ENCODE measurements at places on chromosomes 2 and 18.

GRCh38 chr2:10075571-10076209 lies 4.5 kb downstream of the CYS1 start:
- H3K4me3 ChIP-seq = no peak overlapping the region
- peaks cover 15% of the 10 kb centered on the region for H3K4me1 ChIP-seq
- no peaks in the 10 kb centered on the region for H3K36me3 ChIP-seq

DNA sequence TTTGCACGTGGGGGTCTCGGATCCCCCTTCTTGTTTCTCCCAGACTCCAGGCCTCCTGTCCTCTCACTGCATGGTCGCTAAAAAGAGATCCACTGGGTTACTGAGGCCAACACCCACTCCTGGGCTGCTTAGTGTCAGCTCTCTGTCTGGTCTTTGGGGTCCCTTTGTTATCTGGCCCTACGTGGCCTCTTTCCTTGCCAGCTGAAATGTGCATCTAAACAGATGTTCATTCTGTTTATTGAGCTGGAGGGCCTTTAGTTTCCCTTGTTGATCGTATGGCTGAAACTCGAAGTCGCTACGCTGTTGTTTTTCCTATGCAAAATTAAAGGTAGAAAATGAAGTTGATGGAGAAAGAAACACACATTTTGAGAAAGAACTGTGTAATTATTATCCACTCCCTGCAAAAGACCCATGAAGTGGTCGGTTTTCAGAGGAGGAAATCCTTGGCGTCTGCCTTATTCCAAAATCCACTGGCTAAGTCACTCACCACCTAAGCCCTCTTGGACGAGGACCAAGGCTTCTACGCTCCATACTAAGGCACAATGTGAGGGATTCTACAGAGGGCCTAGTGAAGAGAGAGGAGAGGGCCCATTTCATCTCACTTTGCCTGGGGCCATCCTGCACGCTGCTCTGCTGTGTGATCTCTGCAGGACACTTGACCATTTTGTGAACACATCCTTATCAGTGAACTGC lies 105.3 kb downstream of the GLI2 start:
- no peaks in the 10 kb centered on the region for H3K36me3 ChIP-seq
- no peak overlapping the region for H3K4me3 ChIP-seq
- H3K27ac ChIP-seq = no peak overlapping the region
- no peak for DNase-seq
- H3K27me3 ChIP-seq = no peaks in the 10 kb centered on the region
- no peaks in the 10 kb centered on the region for H3K4me1 ChIP-seq

- H3K27me3 ChIP-seq = no peaks in the 10 kb centered on the region
- H3K4me1 ChIP-seq = peaks cover 32% of the 10 kb centered on the region
- H3K4me3 ChIP-seq = no peak overlapping the region
- H3K36me3 ChIP-seq = peaks cover 40% of the 10 kb centered on the region
- H3K27ac ChIP-seq = no peak overlapping the region
- no peak for DNase-seq
Observed at GRCh38 chr2:10444463-10444862, 3.7 kb downstream of the ODC1 start.

GRCh38 chr2:238027058-238027457 lies 33.7 kb upstream of the SCLY start:
- no peak for DNase-seq
- H3K4me3 ChIP-seq = no peak overlapping the region
- H3K36me3 ChIP-seq = peaks cover 51% of the 10 kb centered on the region
- no peak overlapping the region for H3K27ac ChIP-seq

- no peak overlapping the region for H3K4me3 ChIP-seq
- no peaks in the 10 kb centered on the region for H3K27me3 ChIP-seq
- no peak for DNase-seq
- H3K27ac ChIP-seq = no peak overlapping the region
Observed at GRCh38 chr2:142586693-142587580, 290.5 kb upstream of the KYNU start.

GRCh38 chr18:72013427-72013850 lies 530.7 kb downstream of the CBLN2 start:
- no peaks in the 10 kb centered on the region for H3K27me3 ChIP-seq
- H3K4me1 ChIP-seq = no peaks in the 10 kb centered on the region
- DNase-seq = no peak
- H3K27ac ChIP-seq = no peak overlapping the region
- no peaks in the 10 kb centered on the region for H3K36me3 ChIP-seq
- H3K4me3 ChIP-seq = no peak overlapping the region

GRCh38 chr2:69923116-69923515 lies 8.2 kb downstream of the MXD1 start:
- no peak for DNase-seq
- no peak overlapping the region for H3K4me3 ChIP-seq
- peaks cover 13% of the 10 kb centered on the region for H3K4me1 ChIP-seq
- H3K27ac ChIP-seq = peak overlapping the region; percentile 11
- H3K36me3 ChIP-seq = peaks cover 55% of the 10 kb centered on the region

GRCh38 chr2:10266133-10266620 lies 36.5 kb upstream of the HPCAL1 start:
- H3K36me3 ChIP-seq = no peaks in the 10 kb centered on the region
- peaks cover 7% of the 10 kb centered on the region for H3K4me1 ChIP-seq
- H3K4me3 ChIP-seq = no peak overlapping the region

DNA sequence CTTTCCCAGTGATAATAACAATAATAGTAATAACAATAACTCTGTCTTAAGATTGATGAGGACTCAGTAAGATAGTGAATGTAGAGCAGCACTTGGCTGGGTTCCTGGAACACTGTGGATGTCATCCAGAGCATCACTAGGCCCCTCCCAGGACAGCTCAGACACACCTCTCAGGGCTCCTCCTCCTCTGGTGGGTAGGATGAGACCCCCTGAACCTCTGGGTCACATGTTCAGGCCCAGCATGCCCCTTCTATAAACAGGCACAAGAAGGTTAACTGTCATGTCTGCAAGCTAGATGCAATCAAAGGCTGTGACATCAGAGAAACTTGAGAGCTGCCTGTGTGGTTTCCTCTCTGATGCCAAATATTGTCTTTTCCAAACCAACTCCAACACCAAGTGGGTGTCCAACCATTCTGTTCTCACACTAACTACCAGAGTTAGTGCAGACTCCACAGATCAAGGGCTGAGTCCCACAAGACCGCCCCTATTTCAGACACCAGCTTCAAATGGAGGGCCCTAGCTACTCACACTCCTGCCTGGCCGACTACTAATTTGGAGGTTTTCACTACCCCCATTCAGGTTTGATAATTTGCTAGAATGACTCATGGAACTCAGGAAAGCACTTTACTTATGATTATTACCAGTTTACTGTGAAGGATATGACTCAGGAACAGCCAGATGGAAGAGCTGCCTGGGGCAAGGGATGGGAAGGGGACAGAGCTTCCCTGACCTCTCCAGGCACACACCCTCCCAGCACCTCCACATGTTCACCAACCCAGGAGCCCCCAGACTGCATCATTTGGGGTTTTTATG lies 46.4 kb upstream of the BZW1 start:
- H3K27me3 ChIP-seq = peaks cover 11% of the 10 kb centered on the region
- H3K36me3 ChIP-seq = no peaks in the 10 kb centered on the region
- H3K4me3 ChIP-seq = no peak overlapping the region
- no peak for DNase-seq
- peak overlapping the region; percentile 46 for H3K27ac ChIP-seq
